ENCODE measurements at places on chromosomes 2 and 18.

- peak overlapping the region; percentile 6 for H3K4me3 ChIP-seq
- H3K27me3 ChIP-seq = no peaks in the 10 kb centered on the region
- no peaks in the 10 kb centered on the region for H3K36me3 ChIP-seq
- peaks cover 36% of the 10 kb centered on the region for H3K4me1 ChIP-seq
Observed at GRCh38 chr18:23982155-23983079, 32.1 kb upstream of the TTC39C start.

- no peaks in the 10 kb centered on the region for H3K4me1 ChIP-seq
- no peaks in the 10 kb centered on the region for H3K36me3 ChIP-seq
- no peak overlapping the region for H3K27ac ChIP-seq
- ATAC-seq = no peak
- H3K4me3 ChIP-seq = no peak overlapping the region
Observed at GRCh38 chr2:238810321-238810720, 37.6 kb upstream of the TWIST2 start.

DNA sequence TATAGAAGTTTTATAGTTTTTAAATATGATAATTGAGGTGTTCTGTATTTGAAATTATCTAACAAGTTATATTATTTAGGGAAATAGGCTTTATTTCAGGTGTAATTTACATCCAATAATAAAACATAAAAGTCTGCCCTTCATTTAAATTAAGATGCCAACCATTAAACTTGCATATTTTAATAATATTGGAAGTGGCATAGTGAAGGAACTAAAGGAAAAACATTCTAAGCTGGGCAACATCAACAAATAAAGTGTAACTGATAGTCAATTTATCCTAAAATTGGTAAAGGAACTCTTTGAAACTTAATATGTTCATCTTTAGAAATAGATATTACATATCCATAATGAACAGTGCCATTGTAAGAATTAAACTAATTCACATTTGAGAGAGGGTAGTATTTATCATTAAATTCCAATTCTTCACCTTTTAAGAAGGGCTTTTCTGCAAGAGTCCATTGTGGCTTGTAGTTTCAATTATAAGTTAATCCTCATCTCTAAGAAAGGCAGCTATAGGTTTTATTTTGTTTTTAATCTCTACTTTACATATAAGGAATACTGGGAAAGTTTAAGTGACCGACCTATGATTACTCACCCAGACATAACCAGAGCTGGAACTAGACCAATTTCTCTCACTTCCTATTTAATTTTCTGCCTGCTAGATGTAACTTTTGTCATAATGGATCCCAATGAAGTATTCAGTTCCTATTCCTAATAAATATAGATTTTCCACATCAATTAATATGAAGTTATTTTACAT is 401.6 kb downstream of the XIRP2 start:
- ATAC-seq = no peak
- peaks cover 11% of the 10 kb centered on the region for H3K4me1 ChIP-seq
- H3K4me3 ChIP-seq = no peak overlapping the region
- peaks cover 9% of the 10 kb centered on the region for H3K36me3 ChIP-seq

DNA sequence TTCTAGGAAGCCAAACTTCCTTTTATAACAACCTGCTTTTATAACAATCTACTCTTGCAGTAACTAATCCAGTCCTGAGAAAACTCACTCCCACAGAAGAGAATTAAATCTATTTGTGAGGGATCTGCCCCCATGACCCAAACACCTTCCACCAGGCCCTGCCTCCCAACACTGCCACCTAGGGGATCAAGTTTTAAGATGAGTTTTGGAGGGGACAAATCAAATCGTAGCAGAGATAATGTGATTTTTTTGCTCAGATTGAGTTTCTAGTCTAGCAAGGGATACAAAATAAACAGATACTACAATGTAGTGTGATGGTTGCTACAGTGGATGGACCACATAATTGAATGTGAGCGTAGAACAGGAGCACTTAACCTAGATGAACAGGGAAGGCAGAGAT is 52.2 kb downstream of the NCOA1 start:
- no peaks in the 10 kb centered on the region for H3K36me3 ChIP-seq
- H3K4me1 ChIP-seq = peaks cover 34% of the 10 kb centered on the region
- H3K27ac ChIP-seq = peak overlapping the region; percentile 27
- H3K27me3 ChIP-seq = no peaks in the 10 kb centered on the region

GRCh38 chr2:230861552-230862255 is 3.0 kb upstream of the ITM2C start:
- peaks cover 16% of the 10 kb centered on the region for H3K4me1 ChIP-seq
- H3K36me3 ChIP-seq = no peaks in the 10 kb centered on the region
- ATAC-seq = no peak
- H3K27ac ChIP-seq = no peak overlapping the region

DNA sequence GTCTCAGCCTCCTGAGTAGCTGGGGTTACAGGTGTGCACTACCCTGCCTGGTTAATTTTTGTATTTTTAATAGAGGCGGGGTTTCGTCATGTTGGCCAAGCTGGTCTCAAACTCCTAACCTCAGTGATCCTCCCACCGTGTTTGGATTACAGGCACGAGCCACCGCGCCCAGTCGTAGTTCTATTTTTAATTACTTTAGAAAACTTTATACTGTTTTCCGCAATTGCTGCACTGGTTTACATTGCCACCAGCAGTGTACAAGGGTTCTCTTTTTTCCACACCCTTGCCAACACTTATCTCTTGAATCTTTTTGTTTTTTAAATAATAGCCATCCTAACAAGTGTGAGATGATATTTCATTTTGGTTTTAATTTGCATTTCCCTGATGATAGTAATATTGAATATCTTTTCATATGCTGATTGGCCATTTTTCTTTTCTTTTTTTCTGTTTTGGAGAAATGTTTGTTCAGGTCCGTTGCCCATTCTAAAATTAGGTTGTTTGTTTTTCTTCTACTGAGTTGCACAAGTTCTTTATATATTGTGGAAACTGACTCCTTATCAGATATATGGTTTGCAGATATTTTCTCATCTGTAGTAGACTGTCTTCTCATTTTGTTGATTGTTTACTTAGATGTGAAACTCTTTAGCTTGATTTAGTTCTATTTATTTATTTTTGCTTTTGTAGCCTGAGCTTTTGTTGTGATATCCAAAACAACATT is 16.9 kb downstream of the ALMS1 start:
- ATAC-seq = no peak
- no peaks in the 10 kb centered on the region for H3K27me3 ChIP-seq
- no peak overlapping the region for H3K4me3 ChIP-seq
- peaks cover 10% of the 10 kb centered on the region for H3K4me1 ChIP-seq

GRCh38 chr2:8719528-8719927 is 37.7 kb downstream of the ID2 start:
- no peaks in the 10 kb centered on the region for H3K4me1 ChIP-seq
- no peak overlapping the region for H3K27ac ChIP-seq
- peaks cover 17% of the 10 kb centered on the region for H3K27me3 ChIP-seq

GRCh38 chr2:27893006-27893405 is 2.5 kb downstream of the BABAM2 start:
- peaks cover 54% of the 10 kb centered on the region for H3K4me1 ChIP-seq
- peak overlapping the region; percentile 95 for H3K4me3 ChIP-seq
- H3K36me3 ChIP-seq = peaks cover 76% of the 10 kb centered on the region
- ATAC-seq = no peak
- peak overlapping the region; percentile 100 for H3K27ac ChIP-seq
- H3K27me3 ChIP-seq = no peaks in the 10 kb centered on the region

DNA sequence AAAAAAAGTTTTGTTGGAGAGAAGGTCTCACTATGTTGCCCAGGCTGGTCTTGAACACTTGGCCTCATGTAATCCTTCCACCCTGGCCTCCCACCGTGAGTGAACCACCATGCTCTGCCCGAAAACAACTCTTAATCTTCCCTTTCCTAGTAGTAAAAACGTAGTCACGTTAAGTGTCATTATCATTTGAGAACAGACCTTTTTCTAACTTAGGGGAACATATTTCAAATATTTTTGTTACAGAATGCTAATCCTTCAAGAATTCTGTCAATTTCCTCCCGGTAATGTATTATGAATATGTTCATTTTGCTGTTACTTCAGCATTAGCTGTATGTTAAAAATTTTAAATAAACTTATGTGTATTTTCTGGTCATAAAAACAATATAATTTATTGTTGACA is 49.7 kb downstream of the MTA3 start:
- no peak overlapping the region for H3K4me3 ChIP-seq
- H3K27me3 ChIP-seq = no peaks in the 10 kb centered on the region
- H3K36me3 ChIP-seq = peaks cover 21% of the 10 kb centered on the region
- no peak overlapping the region for H3K27ac ChIP-seq
- H3K4me1 ChIP-seq = peaks cover 5% of the 10 kb centered on the region

- no peak within 1 kb of the TSS for H3K4me3 ChIP-seq
- no peak within 1 kb of the TSS for H3K27ac ChIP-seq
- peaks cover 23% of the 10 kb centered on the region for H3K27me3 ChIP-seq
Observed at GRCh38 chr18:34224423-34225217, at the start of gene NOL4. NOL4 (minus strand) TSS chr18:34224913; CDS start chr18:34223253, 1,660 bp downstream.

DNA sequence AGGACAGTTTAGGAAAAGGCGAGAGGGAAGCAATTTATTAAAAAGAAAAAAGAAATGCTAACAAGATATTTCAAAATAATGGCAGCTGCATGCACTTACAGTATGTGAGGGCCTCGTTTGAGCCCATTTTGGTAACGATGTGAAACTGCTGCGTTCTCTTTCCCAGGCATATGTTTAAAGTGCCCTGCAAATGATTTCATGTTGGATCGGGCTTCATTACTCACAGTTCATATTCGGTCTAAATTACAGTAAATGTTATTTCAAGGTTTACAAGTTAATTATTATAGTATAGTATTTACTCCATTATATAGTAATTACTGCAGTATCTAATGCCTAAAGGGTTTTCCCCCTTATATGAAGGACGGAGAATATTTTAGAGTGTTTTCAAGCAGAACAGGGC is 679.1 kb downstream of the BCL11A start:
- ATAC-seq = no peak
- H3K27ac ChIP-seq = no peak overlapping the region
- no peaks in the 10 kb centered on the region for H3K27me3 ChIP-seq
- H3K36me3 ChIP-seq = no peaks in the 10 kb centered on the region
- no peak overlapping the region for H3K4me3 ChIP-seq
- H3K4me1 ChIP-seq = no peaks in the 10 kb centered on the region

DNA sequence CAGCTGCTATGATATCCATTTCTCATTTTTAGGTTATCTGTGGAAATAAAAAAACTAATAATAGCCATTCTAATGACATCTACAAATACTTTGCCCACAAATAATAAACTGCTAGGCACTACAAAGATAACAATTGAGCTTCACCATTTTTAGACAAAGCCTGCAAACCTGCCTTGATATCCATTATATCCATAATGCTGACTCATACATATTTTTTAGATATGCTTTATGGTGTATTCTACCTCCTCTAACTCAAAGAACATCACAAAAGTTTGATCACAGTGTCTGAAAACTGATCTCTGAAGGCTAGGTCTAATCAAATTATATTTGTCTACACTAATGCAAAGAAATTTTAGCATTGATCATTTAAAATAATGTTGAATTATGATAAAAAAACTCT is 138.4 kb downstream of the HNMT start:
- no peak overlapping the region for H3K27ac ChIP-seq
- ATAC-seq = no peak
- no peaks in the 10 kb centered on the region for H3K36me3 ChIP-seq
- H3K4me3 ChIP-seq = no peak overlapping the region

- no peak overlapping the region for H3K4me3 ChIP-seq
- ATAC-seq = no peak
- H3K27ac ChIP-seq = no peak overlapping the region
- peaks cover 90% of the 10 kb centered on the region for H3K36me3 ChIP-seq
Observed at GRCh38 chr18:79438898-79439627, 43.3 kb downstream of the NFATC1 start.

GRCh38 chr18:53950545-53950944 is 273.9 kb downstream of the MBD2 start:
- peaks cover 7% of the 10 kb centered on the region for H3K27me3 ChIP-seq
- H3K4me3 ChIP-seq = no peak overlapping the region
- H3K27ac ChIP-seq = no peak overlapping the region
- H3K4me1 ChIP-seq = no peaks in the 10 kb centered on the region
- ATAC-seq = no peak
- no peaks in the 10 kb centered on the region for H3K36me3 ChIP-seq

- no peak for ATAC-seq
- H3K4me3 ChIP-seq = no peak overlapping the region
- no peaks in the 10 kb centered on the region for H3K27me3 ChIP-seq
- H3K36me3 ChIP-seq = no peaks in the 10 kb centered on the region
- no peaks in the 10 kb centered on the region for H3K4me1 ChIP-seq
Observed at GRCh38 chr2:240962300-240963064, 35.9 kb upstream of the SNED1 start.

DNA sequence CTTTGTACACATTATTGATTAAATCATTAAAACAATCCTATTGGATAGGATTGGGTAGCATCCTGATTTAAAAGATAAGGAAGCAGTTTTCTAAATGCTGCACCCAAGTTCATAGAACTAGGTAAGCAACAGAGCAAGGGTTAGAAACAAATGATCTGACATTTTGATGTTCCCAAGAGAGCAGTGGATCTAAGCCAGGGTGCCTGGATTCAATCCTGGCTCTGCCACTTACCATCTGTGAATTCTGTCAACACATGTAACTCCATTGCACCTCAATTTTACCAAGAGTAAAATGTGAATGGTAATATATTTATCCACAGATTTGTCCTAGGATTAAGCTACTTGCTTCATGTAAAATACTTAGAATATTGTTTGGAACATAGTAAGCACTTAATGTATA is 982.6 kb upstream of the FANCL start:
- no peaks in the 10 kb centered on the region for H3K4me1 ChIP-seq
- no peak overlapping the region for H3K4me3 ChIP-seq
- H3K36me3 ChIP-seq = no peaks in the 10 kb centered on the region
- ATAC-seq = no peak
